Activated CD4-positive, alpha-beta T cell treated with anti-CD3 and anti-CD28 coated beads, Interleukin-10, Interleukin-2, amounts not matched to agents 100 ng/mL and 50 ng/mL, durations not matched to agents 16 hours and 8 hours (primary cell): ENCODE measurements at places on chromosomes 2 and 18.

GRCh38 chr18:56702946-56703345, 51.8 kb downstream of the WDR7 start:
- peak; percentile 47 for DNase-seq

DNA sequence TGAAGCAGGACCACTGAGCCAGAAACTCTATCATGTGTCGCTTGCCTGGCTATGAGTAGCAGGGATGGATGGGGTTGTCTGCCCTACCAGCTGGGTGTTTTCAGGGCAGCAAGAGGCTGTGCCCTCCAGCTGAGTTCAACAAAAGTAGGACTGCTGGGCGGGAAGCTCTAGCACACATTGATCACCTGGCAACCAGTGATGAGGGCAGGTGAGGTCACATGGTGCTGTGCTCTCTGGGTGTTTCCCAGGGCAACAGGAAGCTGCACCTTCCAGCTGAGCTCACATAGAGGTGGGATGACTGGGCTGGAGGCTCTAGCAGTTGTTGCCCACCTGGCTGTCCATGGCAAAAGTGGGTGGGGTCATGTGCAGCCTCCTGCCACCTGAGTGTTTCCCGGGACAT, 487.3 kb upstream of the VWC2L start:
- no peak for DNase-seq

- DNase-seq, result peak; percentile 89
Measured at GRCh38 chr2:70069049-70069448, 18.2 kb upstream of the PCBP1 start.

GRCh38 chr18:76538846-76539245, 43.8 kb upstream of the ZNF516 start:
- DNase-seq, result no peak

DNA sequence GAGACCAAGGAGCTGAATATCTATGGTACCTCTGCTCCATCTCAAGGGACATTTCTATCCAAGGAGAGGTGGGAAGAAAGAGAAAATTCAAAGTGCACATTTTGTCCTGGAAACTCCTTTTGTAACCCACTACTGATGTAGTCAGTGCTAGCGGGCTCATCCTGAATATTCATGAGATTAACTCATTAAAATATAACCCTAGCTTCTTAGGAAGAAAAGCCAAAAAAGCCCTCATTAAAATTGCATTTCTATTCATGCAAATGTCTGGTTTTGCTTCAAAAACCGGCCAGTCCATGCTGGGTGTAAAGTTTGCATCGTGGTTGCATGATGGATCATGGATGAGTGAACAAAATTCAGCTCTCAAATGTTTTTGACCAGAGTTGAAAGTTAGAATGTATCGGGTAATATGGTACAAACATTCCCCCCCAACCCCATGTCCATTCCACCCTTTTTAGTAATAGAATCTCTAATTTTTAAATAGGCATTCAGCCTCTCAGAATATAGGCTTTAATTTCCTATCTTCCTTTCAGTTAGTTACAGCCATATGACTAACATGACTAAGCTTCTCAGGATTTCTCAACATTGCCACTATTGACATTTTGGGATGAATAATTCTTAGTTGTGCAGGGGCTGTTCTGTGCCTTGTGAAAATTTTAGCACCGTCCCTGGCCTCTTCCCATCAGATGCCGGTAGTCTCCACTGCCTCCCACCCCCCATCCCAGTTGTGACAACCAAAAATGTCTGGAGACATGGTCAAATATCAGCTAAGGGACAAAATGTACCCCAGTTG, 104.2 kb upstream of the RND3 start:
- no peak for DNase-seq

DNA sequence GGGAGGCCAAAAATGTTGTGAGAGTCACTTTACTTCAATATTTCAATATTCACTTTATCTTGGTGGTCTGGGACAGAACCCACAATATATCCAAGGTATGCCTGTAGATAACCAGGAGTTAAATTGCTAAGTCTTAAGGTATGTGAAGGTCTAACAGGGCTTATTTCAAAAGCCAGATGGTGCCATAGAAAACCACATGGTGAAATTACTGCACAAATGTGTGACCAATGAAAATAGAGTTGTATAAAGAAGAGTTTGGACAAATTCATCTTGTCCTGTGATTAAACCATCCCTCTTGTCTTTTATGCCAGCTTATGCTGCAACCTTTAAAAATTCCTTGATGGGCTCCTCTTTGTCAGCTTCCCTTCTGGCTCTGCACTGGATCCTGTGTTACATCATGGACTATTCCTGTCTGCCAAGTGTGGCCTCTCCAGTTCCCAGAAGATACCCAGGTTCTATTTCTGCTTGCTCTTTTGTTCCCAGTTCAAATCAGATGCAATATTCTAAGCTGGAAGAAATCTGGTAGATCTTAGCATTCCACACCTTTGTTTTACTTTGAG, 46.8 kb downstream of the ANTXR1 start:
- DNase-seq, result no peak

DNA sequence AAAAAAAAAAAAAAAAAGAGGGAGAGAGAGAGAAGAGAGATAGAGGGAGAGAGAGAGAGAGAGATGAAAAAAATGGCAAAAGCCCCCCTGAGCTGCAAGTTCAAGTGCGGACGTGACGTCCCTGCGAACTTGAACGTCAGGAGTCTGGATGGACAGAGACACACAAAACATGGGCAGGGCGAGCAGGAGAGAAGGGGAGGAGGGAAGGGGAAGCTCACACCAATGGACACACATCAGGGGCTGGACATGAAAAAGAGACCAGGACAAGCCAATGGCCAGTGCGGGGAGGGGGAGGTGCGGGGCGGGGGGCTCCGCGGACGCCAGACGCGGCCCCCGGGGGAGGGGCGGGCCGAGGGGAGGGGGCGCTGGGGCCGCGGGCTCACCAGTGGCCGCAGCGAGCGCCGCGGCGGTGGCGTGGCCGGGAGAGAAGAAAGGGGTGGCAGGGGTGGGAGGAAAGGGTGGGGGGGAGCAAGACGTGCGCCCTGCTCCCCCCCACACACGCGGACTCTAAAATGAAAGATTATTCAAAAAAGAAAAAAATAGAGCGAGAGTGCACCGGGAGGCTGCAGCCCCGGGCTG, at the start of gene BCL11A:
Gene BCL11A (minus strand): TSS at position 160 of the 579 bp plus-strand sequence. CDS start 384 bp downstream, outside the sequence.
- no peak for DNase-seq

DNA sequence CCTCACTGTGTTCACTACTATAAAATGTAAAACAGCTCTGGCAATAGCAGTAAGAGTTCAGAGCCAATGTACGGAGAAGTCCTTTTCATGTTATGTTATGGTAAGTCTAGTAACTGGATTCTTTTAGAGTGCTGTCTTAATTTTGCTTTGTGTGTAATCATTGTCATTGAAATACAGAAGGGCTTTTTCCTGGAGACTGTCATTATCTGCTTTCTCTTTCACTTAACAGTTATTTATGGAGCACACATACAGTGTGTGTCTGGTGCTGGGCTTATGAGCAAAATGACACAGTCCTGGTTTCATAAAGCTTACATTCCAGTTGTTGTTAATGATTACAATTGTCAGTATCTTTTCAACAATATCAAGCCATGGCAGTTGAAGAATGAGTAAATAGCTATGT, 95.5 kb downstream of the CCDC102B start:
- no peak for DNase-seq

GRCh38 chr18:55996717-55997116, 408.7 kb upstream of the TCF4 start:
- no peak for DNase-seq

- DNase-seq, result no peak
Measured at GRCh38 chr2:219079417-219079816, 18.7 kb upstream of the IHH start.

DNA sequence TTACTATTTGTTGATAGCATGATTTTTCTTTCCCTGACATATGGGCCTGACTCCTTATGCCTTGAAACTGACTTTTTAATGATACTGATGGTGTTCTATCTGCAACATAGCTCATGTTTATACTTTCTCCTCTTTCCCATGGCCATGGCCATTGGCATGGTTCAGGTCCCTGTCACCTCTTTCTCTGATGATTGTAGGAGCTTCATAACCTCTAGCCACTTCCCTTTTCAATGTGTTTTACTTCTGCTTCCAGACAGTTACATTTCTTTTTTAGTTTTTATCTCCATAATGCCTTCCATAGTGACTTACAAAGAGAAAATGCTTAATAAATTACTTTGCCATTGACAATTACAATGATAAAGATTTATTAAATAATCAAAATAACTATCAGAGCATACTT, 177.9 kb upstream of the SETBP1 start:
- no peak for DNase-seq

- no peak for DNase-seq
Measured at GRCh38 chr18:76335859-76336640, 159.0 kb downstream of the ZNF516 start.

DNA sequence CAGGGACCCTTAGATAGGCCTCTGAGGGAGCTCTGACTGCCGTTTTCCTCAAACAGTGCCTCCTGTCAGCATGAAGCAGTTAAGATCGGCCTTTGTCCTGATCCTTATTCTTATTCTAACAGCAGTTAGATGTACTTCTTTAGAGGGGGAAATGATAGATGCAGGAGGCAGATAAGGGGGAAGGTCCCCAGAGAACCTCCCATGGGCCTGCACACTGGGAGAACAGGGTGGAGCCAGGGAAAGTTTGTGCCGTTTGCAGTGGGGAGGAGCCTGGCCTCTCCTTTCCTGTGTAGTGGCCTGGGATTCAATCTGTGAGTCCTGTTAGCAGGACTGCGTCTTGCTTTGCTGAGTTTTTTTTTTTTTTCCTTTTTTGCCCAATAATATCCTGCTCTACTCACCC, 7.9 kb upstream of the INPP4A start:
- no peak for DNase-seq

DNA sequence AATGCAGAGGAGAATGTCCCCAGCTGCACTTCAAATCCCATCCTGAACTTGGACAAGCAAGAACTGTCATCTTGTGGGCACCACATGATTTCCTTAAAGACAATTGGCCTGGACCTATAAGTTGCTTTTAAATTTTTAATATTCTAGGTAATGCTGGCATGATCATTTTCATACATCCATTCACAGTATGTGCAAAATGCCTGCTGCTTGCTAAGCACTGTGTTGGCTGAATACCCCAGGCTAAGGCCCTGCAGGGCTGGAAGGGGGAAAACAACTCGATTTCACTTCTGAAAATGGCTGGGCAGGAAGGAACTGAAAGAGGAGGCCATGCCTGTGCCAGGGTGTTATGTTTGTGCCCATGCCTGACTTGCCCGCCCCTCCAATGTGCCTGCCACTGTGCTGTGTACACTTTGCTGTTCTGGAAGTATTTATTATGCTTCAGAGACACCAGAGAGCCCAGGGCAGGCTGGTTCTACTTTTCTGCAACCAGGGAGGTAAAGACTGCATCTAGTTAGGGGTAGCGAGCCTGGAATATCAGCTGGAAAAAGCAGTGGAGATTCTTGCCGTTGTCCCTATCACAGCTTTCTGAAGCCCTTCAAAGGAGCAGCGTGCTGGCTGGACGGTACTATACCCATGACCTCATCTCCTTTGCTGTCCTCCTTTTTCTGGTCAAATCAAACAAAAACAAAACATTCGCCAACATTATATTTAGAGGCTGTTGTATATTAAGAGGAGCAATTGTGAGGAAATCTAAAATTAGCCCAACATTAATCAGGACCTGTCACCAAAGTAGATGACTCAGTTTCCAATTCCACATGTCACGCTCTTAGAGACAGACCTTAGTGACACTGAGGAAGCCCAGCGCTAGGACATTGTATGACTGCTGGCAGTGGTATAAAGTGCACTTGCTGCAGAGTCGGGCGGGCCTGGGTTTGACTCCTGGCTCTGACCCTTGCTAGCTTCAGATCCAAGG, 158.1 kb downstream of the DDX1 start:
- no peak for DNase-seq

- peak; percentile 72 for DNase-seq
Measured at GRCh38 chr2:160324917-160325316, 124.8 kb upstream of the ITGB6 start.

DNA sequence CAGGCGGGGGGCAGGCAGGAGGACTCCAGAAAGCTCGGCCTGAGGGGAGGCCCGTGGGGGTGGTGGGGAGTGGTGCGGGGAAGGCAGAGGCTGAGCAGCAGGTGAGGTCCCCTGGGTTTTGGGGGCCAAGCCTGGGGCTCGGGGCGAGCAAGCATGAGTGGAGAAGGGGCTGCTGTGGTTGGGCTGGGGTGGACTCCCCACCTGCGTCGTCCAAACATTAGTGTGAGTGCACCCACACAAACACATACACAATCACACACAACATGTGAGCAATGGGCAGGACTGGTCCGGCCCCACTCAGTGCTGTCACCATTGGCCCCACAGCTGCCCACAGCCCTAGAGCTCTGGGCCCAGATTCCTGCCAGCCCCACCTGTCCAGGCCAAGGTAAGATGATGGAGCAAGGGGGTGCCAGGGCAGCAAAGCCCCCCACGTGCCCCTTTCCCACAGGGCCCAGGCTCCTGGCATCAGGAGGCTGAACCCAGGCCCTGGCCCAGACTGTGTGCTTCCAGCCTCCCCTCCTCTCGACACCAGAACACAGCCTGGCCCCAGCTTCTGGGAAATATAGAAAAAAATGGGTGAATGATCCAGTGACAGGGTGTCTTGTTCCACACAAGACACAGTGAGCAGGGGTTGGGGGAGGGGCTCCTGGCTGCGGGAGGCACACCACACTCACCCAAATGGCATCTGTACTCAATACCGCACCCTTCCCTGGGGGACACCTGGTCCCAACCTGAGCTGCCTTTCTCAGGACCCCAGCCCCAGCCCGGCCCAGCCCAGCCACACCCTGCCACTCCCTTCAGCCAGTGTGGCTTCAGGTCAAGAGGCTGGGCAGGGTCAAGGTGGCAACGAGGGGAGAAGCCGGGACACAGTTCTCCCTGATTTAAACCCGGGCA, 463 bp upstream of the ALPP start:
- DNase-seq, result no peak

GRCh38 chr2:170313992-170314348, 136.0 kb downstream of the MYO3B start:
- DNase-seq, result no peak

GRCh38 chr2:113180131-113180946, 6.6 kb downstream of the PSD4 start:
- peak; percentile 31 for DNase-seq

DNA sequence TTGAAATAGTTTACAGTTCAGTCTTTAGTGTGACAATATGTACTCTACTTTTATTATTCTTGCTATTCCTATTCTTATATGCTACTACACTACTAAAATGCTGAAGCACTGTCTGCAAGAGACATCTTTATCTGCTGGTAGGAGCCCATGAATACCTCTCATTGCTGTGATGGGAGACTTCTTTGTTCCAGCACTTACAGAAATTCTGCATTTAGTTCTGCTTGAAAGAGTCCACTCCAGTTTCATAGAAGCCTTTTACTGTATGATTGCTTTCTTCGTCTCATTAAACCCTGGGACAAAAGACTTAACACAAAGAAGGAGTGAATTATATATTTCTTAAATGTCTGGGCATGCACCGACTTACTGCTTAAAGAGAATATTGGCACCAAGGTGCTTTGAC, 272.7 kb downstream of the CD226 start:
- DNase-seq, result no peak

DNA sequence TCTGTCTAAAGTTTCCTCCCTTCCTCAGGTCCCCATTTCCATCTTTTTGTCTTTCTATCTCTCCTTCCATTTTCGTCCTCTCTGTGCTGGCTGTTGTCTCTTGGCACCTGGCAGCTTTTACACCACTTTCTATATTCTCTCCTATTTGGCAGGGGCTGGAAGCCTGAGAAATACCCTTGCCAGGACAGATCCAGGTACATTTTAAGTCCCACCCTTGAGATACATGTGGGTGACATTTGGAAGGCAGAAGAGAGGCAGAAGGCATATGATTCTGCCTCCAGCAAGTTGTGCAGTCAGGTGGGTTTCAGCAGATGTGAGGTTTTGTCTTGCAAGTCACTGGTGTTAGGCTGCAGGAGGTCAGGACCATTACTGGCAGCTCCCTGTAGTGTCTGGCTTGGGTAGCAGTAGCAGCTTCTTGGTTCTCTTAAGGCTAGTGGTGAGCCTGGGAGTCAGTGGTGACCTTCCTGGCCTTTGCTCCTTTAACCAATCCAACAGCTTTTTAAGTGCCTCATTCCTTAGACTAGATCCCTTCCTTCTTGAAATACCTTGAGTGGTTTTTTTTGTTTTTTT, 90.1 kb downstream of the CAPN13 start:
- no peak for DNase-seq
